SK-MEL-5 (cell line): ENCODE measurements at places on chromosomes 7 and 10.
A peak's percentile ranks its signal among the peaks of the same experiment; 100 is the strongest.

- DNase-seq = no peak
Observed at GRCh38 chr10:130763071-130763470, 548.5 kb downstream of the TCERG1L start.

DNA sequence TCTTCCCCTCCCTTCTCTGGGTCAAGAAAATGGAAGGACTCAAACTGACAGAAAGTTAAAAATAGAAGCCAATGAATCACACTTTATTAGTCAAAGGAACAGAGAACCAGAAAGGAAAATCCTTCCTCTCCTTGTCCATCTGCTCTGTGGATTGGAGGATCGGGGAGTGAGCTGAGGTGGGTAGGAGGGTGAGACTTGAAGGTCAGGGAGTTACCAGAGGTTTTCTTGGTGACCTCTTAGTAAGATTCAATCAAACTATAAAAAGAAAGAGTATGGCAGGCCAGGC is 12.2 kb downstream of the TLX1 start:
- DNase-seq = no peak

DNA sequence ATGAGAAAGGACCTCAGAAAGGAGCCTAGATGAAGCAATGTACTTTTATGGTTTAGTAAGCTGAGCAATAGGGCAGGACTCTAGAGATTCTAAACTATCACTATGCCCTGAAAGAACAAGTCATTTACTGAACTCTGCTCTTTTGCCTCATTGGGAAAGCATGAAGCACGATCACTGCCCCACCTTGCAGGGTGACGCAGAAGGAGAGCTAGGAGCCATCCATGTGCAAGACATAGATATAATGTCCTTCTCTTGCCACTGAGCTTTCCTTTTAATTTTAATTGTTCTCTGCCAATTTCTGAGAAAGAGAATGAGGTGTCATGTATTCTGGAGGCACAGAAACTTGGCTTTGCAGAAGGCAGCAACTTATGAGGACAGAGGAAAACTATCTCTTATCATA is 108.3 kb downstream of the SORCS1 start:
- DNase-seq = no peak

GRCh38 chr10:58518775-58519174 is 6.1 kb downstream of the BICC1 start:
- DNase-seq = no peak

DNA sequence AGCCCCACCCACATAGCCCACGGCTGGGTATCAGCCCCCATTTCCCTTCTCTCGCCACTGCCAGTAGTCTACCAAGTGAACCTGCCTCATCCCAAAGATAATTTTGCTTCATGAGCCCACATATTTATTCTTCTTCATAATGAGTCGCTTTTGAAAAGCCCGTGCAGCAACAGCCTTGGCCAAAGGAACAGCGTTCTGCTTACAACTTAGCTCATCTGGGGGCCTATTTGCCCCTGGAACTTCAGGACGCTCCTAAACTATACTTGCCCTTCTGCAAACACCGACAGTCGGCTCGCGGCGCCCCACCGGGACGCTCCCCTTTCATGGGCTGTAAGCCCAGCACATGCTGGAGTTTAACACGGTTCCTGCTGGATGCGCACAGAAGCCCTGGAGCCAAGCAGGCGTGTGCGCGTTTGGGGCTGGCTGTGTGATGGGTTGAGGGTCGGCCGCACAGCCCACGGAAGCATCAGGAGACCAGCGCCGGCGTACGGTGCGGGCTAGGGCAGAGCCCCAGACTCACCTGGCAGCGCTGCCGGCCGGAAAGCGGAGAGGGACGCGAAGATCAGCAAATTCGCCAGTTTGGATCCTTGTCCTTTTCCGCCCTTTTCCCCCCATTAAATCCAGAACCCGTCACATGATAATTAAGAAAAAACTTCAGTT is 370 bp downstream of the TMEM60 start:
- DNase-seq = peak; percentile 10

DNA sequence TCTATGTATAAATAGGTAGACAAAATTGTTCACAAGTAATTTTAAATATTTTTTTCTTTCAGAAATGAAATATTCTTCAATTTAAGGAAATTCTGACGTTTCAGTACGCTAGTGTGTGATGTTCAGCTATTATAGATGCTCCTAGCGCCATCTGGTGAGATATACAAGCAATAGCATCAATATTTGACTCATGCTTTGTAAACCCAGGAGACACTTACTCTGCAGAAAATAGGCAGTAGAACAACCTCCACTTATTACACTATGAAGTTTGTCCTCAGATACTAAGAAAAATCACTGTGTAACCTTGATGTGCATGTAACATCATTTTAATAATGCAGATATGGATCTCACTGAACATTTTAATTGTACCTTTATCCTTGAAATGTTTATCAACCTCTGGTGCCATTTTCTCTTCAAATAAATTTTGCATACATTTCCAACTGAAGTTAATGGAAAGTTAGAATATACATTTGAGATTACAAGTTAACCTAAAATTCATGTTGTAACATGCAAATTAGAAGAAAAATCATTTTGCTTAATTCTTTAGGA is 151.5 kb upstream of the FAM3C start:
- DNase-seq = peak; percentile 81

DNA sequence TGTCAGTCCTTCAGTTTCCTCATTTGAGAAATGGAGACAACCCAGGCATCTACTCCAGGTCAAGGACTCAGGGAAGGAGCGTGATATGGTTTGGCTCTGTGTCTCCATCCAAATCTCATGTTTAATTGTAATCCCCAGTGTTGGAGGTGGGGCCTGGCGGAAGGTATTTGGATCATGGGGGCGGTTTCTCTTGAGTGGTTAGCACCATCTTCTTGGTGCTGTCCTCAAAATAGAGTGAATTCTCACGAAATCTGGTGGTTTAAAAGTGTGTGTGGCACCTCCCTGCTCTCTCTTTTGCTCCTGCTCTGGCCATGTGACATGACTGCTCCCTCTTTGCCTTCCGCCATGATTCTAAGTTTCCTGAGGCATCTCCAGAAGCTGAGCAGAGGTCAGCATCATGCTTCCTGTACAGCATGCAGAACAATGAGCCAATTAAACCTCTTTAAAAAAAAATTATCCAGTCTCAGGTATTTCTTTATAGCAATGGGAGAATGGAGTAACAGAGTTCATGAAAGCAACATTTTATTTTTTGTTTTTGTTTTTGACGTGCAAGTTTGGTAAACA is 30.0 kb downstream of the ARHGAP22 start:
- no peak for DNase-seq

- DNase-seq = no peak
Observed at GRCh38 chr10:86281396-86281795, 85.2 kb downstream of the GRID1 start.

DNA sequence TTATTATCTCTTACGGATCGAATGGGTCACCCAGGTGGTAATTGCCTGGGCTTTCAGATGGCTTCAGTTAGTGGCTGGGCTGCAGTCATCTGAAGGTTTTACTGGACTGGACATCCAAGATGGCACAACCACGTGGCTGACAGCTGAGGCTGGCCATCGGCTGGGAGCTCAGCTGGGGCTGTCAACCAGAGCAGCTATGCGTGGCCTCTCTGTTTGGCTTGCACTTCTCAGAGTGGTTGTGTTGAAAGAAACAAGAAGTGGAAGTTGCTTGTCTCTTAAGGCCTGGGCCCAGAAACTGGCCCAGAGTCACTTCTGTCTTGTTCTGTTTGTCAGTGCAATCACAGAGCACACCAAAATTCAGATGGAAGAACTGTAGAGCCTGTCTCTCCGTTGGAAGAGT is 5.7 kb upstream of the GDI2 start:
- no peak for DNase-seq

DNA sequence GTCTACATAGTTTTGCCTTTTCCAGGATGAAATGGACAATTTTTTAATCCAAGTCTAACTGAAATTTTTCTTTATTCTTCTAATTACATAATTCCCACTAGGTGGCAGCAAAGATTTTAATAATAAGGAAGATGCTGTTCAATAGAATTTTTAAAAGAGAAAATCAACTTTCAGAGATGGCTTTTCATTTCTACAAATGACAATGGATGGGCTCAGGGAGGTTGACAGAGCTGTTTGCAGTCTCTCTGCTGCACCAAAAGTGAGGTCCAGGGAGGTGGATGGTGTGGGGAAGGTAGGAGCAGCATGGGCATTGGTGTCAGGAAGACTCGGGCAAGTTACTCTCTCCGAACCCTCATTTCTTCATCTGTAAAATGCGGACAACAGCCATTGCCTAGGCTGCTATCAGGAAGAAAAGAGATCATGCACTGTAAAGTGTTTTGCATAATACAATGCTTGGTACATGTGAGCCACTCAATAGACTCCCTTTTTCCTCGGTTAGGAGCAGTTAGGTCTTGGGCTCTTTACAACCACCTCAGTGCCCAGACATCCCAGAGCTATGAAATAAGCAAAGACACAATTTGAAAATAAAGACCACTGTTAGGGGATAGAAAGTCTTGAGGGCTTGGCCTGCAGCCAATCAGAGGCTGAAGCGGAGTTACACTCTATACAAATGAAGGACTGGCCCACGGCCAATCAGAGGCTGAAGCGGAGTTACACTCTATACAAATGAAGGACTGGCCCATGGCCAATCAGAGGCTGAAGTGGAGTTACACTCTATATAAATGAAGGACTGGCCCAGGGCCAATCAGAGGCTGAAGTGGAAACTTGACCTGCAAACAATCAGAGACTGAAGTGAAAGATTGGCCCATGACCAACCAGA is 107.1 kb downstream of the ABLIM1 start:
- DNase-seq = peak; percentile 50

- no peak for DNase-seq
Observed at GRCh38 chr7:129435414-129435829, 1.2 kb downstream of the STRIP2 start.

DNA sequence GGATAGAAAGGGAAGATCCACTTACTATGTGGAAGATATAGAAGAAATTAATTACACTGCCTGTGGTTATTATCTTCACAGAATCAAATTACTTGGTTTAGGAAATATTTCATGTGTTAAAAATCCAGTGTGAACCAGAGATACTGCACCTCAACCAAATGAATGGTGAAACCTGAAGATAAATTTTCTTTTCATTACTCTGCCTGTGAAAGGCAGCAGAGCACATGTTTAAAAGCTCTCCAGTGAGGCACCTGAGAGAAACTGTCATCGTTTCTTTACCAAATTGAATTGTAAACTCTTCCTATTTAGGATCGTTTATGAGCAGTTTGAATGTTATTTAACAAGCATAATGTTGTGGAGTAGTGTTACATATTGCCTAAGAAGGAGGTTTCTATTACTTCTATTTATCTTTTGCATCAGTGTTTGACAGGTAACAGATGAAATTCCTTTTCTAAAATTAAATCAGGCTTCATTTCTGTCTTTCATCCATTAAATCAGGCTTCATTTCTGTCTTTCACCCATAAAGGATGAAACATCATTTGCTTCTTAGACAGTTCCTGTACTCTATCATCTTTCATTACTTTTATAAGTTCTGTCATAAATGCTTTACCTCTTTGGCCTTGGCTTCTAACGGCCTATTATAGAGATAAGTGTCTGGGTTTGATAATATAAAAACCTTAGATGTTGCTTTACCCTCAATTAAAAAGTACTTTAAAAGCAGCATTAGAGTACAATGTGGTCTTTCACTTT is 266.6 kb downstream of the NXPH1 start:
- no peak for DNase-seq

GRCh38 chr7:36400606-36401005 is 10.9 kb downstream of the ANLN start:
- no peak for DNase-seq

DNA sequence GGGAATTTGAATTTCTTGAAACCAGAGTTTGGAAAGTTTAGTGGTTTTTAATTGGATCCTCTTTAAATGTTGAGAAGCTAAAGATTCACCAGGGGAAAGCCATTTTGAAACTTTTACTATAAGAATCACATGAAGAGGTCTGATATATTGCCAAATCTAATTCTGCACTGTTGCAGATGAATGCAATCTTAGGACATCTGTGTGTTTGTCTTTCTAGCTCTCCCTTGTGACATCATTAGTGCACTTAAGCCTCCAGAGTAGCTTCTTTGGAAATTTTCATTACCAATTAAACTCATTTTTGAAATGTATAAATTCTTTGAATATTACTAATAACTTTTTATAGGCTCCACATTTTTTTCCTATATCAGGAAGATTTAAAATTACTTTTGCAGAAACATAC is 160.2 kb downstream of the BICC1 start:
- DNase-seq = no peak

DNA sequence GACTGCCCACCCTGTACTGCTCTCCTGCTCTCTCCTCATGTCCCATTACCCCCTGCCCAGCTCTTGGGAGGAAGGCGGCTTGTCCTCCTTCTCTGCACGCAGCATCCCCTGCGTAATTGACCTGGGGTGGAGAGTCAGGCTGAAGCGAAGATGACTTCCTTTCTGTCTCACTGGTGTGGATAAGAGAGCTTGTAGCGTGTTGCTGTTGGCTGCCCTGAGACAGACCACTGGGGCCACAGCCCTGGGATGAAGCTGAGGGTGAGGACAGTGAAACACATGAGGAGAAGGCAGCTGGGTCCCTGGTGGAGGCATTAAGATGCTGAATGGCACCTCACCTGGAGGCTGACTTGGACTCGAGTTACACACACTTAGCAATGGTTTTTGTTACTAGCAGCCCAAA is 310.3 kb upstream of the ZNF32 start:
- no peak for DNase-seq

- no peak for DNase-seq
Observed at GRCh38 chr7:128708235-128708634, 30.9 kb upstream of the CALU start.

GRCh38 chr10:26780106-26780792 is 80.5 kb downstream of the ABI1 start:
- no peak for DNase-seq
